NCI-H1694 treated with DMSO at 0.1 percent for 48 hours (cell line): ENCODE measurements at places on chromosomes 6 and 20.

GRCh38 chr6:28758046-28758817 lies 165.6 kb downstream of the TRIM27 start:
- DNase-seq: peak; percentile 69

GRCh38 chr6:47247227-47247797 lies 62.4 kb downstream of the TNFRSF21 start:
- DNase-seq: peak; percentile 24

DNA sequence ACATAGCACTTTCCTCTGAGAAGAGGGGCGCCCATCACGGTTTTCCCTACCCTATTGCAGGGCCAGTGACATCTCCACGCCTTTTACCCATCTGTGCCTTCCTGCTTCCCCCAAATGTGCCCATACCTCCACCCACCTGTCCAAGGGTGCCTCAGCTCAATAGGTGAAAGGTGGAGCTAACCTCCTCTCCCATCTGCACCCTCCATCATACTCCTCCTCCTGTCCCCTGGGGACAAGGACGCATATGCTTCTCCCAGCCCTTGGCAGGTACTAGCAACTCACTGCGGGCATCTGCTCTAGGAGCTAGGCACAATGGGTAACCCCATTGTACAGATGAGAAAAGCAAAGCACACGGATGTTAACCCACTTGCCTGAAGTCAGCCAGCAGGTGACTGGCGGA lies 62.8 kb downstream of the STK35 start:
- DNase-seq: no peak

DNA sequence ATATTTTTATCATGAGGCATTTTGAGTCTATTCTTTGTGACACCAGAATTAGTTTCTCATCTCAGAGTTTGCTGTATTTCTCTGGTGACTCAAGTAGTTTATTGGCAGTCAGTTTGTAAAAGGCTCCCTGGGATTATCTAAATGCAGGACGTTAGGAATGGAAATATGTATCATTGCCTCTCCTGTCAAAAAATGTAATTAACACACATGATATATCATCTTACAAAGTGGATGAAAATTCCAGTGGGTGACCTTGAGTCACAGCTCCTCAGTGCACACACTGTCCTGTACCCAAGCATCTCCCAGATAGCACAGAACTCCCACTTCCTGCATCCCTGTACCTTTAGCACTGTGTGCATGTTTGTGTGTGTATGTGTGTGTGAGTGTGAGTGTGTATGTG lies 258.6 kb downstream of the LAMA2 start:
- DNase-seq: no peak

DNA sequence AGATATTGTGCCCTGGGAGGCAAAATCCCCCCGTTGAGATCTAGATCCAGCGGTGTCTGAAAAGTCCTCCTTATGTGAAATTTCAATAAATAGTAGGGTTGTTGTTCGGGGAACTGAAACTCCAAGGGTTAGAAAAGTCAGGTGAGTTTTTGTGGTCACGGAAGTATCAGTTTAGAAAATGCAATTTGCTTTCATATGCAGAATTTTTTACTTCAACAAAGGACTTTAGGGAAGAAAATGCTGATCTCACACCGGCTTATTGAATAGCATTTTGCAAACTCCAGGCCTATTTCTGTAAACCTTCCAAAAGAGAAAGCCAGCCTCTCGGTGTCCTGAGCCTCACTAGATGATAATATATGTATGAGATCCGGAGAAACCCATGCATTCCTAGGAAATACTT lies 254.7 kb downstream of the TSHZ2 start:
- DNase-seq: no peak

DNA sequence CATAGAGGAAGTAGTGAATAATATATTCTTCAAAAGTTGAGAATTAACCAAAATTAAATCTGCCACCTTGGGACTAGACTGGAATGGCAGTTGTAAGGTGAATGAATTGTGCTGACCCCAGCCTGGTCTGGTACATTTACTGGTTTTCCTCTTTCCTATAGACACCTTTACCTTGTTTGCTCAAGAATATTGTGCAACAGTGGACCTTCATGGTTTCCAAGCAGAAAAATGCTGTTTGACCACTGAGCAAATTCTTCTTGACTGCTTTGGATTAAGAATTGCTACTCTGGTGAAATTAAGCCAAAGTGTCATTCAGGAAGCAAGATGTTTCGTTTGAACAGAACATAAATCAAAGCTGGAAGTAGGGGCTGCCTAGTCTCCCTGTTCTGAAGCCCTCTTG lies 156.6 kb upstream of the TAB2 start:
- DNase-seq: no peak

- DNase-seq: no peak
Measured at GRCh38 chr6:158006331-158006730, 24.7 kb downstream of the SYNJ2 start.

DNA sequence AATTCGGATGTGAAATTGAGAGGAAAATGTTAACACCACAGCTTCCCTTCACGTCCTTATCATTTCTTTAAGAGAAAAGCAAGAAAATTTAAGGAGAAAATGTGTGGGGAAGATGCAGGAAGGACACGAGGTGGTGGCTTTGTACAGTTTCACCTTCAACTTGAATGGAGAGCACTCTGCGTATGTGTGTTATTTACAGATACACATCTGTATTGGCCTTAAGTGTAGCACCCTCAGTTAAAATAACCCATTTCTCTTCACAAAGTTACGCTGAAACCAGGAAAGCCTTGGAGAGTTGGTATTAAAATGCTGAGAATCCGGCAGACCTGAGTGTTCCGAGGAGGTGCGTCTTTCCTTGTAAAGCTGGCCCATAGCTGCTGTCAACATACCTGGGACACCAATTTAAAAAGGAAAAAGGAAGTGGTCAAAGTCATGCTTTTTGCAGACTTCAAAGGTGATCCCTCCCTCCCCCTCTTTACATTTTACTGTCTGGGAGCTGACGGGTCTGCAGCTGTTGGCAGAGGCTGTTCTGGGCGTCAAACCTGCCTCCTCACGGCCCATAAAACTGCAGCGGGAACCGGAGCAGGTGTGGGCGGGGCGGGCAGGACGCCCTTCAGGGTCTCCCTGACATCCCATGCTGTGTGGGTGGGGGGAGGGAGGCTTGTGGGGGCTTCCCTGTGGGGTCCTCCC lies 61.3 kb upstream of the TBXT start:
- DNase-seq: no peak

DNA sequence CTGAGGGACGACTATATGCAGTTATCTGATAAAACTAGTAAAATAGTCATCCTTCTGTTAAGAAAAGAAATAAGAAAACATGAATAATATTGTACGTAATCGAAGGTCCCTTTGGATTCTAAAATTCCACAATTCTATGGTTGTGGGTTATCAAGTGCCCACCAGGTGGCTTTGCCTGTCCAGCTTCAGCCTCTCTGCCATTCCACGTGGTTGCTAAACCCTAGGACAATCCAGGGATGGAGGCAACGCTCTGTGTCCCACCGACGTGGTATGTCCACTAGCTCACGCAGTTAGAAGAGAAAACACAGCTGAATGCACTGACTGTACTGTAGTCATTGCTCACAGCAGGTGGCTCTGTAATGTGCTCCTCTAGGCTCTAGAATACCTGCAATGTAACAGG lies 349.3 kb downstream of the FARS2 start:
- no peak for DNase-seq

DNA sequence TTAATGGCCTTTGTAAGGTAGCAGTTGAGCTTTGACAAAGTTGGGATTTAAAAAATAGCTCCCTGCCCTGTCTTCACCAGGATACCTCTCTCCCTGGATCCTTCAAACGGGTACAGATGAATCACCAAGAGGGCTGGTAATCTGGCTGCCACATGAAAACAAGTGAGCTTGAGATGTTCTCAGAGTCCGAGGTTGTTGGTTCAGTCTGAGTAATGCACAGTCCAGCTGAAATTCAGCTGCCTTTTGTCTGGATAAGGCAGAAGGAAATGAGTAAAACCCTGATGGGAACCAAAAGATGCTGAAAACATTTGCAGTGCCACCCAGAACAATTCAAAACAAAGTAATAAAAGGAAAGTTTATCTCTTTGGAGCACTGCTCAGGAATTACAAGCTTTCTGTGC lies 86.8 kb downstream of the GJA1 start:
- no peak for DNase-seq

DNA sequence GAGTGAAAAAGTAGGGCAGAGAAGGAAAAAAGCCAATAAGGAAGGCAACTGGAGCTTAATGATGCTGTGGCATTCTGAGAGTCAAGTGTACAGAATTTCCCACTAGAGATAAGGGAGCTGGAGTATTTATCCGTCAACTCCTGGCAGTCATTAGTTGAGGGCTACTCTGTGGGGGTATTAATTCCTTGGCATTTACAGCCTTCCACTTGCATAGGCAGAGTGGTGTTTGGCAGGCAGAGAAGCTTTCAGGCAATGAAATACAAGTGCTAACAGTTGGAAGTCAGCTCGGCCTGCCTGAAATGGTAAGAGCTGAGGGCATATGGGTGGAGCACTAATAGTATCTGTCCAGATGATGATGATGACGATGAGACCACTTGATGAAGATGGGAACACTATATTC lies 207.3 kb upstream of the FLRT3 start:
- no peak for DNase-seq

- no peak for DNase-seq
Measured at GRCh38 chr6:227074-227782, 65.1 kb upstream of the DUSP22 start.

DNA sequence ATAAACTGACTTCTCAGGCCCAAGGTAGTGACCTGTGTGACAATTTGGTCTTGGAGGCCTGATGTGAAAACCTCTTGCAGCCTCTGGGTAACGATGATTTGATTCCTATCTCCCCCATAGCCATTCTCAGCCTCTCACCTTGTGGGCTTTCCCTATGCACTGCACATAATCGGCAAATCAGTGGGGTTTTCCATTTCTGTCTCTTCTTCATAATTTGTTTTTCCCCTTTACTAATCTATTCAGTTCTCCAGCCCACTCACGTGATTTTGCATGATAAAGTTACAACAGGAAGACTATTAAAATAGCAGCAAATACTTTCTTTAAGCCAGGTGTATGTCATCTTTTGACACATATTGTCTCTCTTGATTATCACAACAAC lies 893.7 kb downstream of the TFAP2A start:
- no peak for DNase-seq

DNA sequence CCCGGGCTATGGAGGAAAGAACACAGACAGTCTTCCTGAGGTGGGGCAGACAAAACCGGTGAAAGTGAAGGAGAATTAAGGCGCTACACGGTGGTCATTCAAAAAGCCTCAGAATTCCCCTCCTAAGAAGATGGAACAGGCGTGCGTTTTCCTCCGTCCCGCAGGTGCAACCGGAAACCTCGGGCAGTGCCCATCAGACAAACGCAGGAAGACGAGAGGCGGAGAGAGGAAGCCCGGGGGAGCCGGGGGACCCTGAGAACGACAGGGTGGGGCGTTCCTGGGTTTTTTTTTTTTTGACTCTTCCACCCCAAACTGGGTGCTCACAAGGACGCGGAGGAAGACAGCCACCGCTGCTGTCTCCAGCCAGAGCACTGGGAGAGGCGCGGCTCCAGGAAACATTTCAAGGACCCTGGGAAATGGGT lies 25.4 kb downstream of the TTLL2 start:
- no peak for DNase-seq

GRCh38 chr6:168152306-168152963 lies 73.4 kb upstream of the FRMD1 start:
- DNase-seq: no peak

DNA sequence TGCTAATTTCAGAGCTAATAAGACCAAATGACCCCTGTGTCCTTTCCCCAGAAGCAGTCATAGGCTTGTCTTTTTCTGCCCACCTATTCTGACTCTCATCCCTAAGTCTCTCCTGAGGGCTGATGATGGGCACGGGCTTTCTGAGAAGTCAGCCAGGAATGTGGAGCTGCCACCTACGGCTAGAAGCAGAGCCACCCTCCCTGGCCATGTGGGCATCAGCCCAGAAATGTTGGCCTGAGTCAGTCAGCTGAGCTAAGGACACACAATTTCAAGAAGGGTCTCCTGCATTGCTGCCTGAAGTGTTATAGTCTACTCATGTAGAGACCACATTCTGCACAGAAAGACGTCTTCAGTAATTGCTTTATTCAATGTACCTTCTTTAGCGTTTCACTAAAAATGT lies 17.1 kb downstream of the MYLIP start:
- DNase-seq: no peak

DNA sequence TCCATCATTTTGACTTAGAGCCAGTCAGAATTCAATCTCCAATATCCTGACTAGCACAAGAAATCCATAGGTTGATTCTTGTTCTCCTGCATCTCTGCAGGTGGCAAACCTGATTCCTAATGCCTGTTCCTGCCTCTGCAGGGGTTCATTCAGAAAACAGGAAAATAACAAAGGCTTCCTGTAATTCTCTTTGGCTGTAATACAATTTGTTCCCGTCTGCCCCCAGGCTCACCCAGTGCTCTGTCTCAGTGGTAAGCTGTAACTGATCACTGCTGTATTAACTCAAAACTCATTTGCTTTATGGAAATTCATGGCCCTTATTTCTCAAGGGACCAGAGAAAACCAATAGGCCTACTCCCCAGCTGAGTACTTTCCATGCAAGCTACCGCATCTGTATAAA lies 88.6 kb downstream of the OPRM1 start:
- no peak for DNase-seq

DNA sequence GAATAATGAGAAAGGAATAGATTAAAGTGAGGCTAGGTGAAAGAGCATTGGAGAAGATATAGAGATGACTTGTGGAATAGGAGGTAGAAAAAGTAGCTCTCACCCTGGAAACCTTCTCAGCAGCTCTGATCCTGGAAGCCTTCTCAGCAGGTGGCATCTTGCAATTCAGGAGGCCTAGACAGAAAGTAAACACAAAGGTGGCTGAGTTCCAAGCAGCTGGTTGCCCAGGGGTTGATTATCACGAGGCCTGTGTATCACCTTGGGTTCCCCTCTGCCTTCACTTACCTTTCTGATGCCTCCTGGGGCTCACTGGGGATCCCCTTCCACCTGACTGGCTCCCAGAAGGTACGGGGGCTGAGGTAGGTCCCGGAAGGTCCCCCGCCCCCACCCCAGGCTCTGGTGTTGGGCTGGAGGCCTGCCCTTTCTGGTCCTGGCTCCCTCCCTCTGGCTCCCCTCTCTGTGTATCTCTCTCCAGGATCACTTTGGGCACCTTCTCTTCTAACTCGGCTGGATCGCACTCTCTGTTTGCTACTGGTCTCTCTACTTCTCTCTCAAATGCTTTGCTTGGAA lies 9.7 kb downstream of the MDC1 start:
- no peak for DNase-seq

DNA sequence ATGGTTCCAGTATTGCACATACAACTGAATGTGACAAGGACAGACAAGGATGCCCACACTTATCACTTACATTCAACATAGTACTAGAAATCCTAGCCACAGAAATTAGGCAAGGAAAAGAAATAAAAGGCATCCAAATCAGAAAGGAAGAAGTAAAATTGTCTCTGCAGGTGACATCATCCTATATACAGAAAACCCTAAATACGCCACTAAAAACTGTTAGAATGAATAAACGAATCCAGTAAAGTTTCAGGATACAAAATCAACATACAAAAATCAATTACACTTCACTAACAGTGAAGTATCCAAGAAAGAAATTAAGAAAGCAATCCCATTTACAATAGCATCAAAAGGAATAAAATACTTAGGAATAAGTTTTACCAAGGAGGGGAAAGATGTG lies 66.1 kb downstream of the FAM217A start:
- no peak for DNase-seq
